Activated T-helper 1 cell treated with anti-CD3 and anti-CD28 coated beads, Interleukin-2, amount 50 U/mL, for 16 hours (primary cell): ENCODE measurements at places on chromosomes 2 and 18.

DNA sequence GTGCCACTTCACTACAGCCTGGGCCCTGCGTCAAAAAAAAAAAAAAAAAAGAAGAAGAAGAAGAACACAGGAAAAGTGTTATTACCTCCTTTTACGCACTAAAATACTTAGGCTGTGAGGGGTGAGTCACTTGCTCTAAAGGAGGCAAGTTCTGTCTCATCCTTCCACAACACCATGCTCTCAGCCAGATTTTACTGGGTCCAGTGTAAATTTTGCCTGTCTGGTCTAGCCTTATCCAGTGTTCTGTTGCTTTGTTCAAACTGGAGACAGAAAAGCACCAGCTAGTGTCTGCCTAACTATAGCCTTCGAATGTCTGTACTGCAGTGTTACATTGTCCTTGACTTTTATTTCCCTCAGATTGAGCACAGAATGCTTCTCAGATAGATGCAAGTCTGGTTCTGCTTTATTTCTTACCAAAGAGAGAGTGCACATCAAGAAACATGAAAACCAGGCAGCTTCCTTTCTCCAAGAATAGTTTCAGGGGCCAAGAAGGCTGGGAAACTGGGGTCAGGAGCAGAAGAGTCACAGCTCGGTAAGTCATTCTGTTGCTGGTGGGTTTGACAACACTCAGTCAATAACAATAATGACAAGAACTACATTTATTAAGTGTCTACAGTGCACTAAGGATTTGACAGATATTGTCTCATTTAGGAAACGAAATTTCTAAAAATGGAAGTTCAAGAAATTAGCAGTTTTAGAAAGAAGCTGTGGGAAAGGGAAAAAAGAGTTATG lies 3.1 kb upstream of the MSGN1 start:
- DNase-seq = no peak

- DNase-seq = no peak
Measured at GRCh38 chr2:172944794-172945509, 130.7 kb upstream of the MAP3K20 start.

DNA sequence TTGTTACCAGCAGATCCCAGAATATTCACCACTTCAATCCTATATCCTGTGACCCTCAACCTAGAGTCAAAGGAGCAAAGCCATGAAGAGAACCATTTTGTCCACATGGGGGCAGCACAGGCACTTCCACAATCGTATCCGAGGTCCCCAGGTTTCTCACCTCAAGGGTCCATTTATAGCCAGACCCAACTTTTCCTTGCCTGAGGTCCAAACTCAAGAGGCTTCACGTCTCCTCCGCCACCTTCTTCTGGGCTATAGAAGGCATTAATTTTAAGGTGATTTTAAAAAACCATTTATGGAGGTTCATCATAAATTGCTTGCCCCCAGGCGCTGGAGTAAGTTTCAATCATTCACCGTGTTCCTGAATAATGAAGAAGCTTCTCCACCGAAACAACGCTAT lies 111.6 kb upstream of the NABP1 start:
- peak; percentile 30 for DNase-seq

- DNase-seq = no peak
Measured at GRCh38 chr2:238122287-238123217, 15.9 kb upstream of the KLHL30 start.

DNA sequence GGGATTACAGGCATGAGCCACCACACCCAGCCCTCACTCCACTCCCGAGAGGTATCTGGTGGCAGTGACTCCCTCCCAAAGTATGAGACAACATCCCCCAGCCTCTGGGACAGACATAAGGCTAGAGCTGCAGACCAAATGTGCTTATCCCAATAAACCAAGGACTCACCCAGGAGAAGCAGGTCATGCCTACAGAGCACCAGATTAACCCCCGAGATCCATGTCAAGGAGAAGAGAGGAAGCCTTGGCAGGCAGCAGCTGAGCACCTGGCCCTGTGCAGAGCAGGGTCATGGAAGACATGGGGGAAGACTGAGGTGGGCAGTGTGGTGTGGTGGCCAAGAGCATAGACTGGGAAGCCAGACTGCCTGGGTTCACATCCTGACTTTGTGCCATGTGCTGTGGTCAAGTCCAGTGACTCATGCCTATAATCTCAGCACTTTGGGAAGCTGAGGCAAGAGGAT lies 7.2 kb downstream of the RAB11FIP5 start:
- no peak for DNase-seq

GRCh38 chr18:51195086-51195450 lies 2.4 kb downstream of the MEX3C start:
- no peak for DNase-seq
